ENCODE measurements at places on chromosomes 5 and 9.

DNA sequence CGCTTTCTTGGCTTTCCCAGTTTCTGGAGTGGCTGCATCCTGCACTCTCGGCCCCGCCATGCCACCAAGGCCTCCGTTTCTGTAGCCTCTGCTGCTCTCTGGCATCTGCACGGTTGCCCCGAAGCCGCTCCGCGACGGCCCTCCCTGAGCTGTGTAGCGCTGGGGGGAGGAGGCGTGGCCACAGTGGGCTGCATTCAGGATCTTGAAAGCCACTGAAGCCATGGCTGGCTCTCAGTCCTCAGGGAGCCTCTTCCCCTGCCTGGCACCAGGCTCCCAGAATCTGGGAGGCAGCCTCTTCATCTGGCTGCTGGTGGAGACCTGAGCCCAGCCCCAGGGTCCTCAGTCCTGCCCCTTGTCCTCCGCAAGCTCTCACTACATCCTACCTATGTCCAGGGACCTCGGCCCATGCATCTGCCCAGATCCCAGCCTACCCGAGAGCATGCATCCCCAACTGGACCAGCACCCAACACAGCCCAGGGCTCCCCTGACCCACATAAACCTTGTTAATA, 25.1 kb downstream of the PAEP start:
- no peak for DNase-seq

DNA sequence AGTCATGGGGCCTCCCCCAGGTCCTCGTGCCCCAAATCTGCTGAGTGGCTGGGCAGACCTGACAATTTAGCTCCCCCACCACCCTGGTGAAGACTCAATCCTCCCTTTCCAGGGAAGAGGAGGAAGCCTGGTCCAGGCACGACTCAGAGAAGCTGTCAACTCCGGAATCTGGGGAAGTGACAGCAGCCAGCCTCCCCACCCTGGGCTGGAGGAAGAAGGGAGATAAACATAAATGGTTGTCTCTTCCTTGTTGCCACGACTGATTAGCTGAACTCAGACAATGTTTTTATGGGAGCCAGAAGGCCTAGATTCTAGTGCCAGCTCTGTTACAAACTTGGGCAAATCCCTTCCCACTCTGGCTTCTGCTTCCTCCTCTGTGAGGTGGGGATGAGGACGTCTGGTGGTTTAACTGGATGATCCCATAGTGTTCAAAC, 15.4 kb downstream of the CCDC69 start:
- DNase-seq = no peak

- DNase-seq = no peak
Observed at GRCh38 chr5:41683181-41683580, 172.8 kb upstream of the PLCXD3 start.

DNA sequence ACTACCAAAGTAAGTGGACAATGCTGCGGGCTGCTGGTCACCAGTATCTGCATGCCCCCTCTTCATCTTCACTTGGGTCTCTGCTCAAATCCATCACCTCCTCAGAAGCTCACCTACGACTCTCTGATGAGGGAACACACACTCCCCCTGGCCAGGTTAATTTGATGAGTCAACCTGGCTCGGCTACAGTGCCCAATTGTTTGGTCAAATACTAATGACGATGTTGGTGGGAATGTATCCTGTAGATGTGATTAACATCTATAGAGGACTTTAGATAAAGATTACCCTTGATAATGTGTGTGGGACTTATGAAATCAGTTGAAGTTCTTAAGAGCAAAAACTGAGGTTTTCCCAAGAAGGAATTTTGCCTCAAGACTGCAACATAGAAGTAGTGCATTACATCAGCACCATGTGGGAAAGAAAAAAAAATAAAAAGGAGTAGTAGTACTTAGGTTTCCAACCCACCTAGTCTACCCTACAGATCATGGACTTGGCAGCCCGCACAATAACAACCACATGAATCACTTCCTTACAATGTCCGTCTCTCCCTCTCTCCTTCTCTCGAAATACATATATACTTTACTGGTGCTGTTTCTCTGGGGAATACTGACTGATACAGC, 467.3 kb downstream of the DNAH5 start:
- no peak for DNase-seq

- DNase-seq = no peak
Observed at GRCh38 chr5:6722015-6722414, 8.8 kb downstream of the TENT4A start.

DNA sequence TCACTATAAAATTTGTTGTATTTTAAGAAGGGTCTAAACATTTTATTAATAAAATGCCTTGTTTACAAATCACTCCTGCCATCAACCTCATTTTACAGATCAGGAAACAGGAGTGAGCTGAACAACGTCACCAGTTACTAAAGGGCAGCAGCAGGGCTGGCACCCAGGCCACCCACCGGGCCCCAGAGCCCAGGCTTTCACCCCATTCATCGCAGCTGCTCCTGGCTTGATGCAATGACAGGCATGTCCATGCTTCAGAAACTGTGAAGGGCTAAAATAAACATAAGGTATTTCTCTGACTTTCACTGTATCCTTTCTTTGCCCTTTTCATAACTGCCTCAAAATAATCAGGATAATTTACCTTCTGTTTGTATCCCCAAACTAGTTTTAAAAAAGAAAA, 18.1 kb downstream of the MED27 start:
- no peak for DNase-seq

DNA sequence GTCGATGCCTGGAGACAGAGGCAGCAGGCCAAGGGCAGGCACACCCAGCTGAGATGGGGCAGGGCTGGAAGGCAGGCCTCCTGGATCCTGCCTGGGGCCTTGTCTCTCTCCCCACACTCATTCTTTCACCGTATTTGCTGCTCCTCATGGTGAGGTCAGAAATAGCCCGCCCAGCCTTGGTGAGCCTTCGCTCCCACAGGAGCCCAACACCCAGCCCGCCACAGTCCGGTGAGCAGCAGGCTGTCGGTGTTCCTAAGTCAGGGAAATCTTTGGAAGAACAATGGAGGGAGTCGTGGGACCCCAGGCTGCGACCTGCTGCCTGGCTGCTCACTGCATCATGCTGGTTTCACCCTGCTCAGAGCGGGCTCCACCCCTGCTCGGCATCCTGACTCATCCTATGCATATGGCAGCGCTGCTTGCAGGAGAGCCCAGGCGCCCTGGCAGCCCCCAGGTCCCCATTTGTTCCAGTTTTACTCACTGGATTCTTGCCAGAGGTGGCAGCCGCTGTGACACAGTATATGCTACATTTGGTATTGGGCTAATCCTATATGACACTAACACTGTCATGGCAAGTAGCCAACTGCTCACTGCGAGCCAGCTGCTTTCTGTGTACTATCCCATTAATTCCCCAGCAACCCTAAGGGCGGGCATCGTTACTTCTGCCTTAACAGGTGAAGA, 53.2 kb upstream of the NCS1 start:
- no peak for DNase-seq

DNA sequence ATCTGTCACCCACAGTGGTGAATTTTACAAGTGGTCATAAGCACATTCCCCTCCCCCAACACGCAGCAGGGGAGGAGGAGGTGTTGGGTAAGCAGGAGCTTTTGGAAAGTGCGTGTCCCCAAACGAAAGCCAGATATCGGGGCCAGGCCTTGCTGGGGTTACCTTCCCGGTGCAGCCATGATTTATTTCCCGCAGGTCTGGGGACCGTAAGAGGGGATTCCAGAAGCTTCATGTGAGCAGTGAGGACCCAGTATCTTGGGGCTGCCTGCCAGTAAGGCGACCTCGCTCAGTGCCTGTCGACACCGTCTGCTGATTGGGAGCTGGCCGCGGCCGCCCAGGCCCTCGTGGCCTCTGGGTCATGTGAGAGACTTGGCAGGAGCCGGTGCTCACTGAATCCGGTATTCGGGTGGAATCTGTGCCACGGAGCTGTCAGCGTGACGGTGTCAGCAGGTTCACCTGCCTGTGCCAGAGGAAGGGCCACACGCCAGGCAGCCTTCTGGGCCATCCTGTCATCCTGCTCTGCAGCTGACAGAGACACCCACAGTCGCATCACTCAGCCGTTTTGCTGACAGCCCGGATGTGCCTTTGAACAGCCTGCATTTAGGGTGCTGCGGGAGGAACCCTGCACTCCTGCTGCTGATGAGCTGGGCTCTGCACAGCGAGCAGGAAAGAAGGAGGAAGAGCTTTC, 37.3 kb downstream of the SEC61B start:
- peak; percentile 28 for DNase-seq

DNA sequence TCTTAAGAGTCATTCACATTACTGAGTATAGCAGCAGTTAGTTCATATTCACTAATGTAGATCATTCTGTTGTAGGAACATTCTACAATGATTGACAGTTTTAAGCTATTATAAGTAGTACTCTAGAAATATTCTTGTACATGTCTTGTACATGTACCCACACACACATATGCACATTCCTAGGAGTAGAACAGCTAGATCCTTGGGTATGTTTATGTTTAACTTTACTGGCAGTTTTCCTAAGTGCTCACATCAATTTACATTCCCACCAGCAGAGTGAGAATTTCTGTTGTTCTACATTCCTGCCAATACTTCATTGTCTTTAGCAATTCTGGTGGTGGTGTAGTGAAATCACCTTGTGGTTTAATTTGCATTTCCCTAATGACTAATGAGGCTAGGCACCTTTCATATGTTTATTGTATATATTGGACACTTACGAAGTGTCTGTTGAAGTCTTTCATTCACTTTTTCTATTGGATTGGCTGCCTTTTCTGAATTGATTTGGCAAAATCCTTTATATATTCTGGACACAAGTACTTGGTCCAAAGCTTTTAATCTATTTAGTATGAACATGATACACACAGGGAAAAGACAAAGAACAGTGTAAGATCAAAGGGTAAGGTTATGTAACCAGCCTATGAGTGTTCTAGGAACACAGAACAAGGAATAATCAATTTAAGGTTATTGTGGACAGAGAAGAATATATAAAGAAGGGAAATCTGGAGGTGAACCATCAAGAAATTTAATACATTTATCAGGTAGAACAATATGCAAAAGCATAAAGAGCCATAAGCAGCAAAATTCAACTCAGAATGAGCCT, 95.6 kb downstream of the MLLT3 start:
- no peak for DNase-seq

DNA sequence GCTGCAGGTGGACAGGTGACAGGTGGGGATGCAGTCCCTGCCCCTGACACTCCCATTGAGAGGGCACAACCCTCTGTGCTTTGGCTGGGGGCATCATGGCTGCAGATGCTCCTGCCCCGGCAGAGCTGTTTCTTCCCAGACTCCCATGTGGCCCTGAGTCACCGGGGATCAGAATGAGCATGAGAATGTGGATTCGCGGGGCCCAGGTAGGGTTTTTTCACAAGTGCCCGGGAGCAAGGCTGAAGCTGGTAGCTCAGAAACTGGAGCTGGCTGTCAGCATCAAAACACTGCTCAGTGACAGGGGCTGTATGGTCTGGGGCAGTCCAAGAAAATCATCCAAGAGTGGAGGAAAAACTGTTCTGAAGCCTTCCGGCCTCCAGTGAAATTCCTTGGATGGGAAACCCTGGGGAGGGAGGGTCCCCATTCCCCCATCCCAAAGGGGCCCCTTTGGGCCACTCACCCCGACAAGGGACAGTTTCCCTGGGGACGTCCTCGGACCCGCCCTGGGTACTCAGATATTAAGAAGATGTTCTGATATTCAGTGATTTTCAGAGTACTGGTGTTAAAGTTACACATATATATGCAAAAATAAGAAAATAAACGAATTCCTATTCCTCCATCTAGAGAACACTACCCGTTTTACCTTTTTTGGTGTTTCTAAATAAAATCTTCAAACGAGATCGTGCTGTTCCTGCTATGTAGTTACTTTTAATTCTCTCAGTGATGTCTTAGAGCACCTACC, 120.1 kb upstream of the LPCAT1 start:
- DNase-seq = no peak

DNA sequence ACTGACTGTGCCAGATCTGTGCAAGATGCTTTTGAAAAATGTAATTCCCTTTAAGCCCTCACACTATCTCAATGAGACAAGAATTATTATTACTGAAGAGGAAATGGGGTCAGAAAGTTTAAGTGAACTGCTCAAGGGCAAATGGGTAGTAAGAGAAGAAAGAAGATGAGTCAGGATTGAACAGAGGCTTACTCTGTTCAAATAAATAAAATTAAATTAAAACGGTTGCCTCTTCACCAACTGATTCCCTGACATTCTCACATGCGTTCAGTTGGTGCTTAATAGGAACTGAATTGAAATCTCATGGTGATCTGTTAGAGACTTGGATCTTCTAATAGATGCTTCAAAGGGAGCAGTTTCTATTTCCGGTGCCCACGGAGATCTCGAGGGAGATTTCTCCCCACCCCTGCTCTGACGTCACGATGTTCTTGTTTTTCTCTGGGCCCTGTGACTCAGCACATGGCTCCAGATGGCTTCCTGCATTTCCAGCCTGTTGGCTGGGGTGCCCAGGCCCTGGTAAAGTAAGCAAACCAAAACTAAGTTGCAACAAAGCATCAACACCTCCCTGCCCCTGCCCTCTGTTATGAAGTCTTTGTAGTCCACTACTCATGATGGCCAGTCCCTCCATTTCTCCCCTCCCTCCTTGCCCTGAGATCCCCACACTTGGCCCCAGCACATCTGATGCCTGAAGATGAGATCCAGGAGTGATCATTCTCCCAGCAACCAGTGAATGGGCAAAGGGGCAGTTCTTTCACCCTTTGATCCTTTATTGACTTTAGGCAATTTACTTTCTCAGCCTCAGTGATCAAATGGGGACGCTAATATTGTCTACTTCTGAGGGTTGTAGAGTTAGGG, 106.1 kb upstream of the CPEB4 start:
- DNase-seq = peak; percentile 67

- no peak for DNase-seq
Observed at GRCh38 chr9:135029871-135030565, 57.5 kb upstream of the OLFM1 start.

DNA sequence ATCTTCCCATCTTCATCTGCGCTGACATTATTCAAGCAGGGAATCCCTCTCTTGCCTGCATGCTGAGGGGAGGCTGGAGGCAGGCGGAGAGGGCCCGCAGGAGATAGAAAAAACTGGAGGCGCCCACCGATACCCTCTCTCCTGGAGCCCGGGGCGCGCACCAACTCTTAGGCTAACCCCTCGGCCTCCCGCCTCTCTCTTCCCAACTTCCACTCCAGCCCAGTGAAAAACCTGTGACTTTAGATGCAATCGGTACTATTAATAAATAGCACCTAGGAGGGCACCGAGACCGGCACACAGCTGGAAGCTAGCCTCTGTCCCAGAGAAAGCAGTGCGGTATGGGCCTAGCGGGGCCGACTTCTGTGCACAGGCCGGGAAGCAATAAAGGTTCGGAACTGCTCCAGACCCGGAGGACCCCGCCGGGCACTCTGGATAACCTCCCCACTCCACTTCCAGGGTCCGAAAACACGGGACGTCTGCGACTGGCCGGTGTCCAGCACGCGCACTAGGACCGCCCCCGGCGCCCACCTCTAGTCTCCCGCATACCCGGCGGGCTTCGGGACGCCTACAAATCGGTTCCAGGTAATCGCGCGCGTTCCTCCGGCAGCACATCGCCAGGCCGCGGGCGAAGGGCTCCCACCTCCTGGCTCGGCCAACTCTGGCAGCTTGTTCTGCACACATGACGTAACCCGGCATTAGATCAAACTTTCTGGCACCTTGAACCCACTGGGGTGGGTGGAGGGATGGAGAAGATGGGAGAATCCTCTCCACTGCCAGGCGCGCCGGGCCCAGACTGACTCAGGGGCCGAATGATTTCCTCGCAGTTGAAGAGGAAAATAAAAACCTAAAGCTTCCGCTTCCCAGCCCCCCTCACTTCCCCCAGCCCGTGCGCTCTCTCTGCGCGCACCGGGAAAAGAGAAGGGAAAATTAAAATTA, 1.4 kb downstream of the EFNA5 start:
- no peak for DNase-seq

GRCh38 chr9:19233344-19233743, 2.9 kb downstream of the DENND4C start:
- no peak for DNase-seq

- DNase-seq = no peak
Observed at GRCh38 chr9:73565833-73566465, 414.3 kb downstream of the ANXA1 start.
